Esophagus squamous epithelium (tissue), 5 donors: ENCODE measurements at places on chromosomes 6 and 20. TPM values are rescaled to one million over a fixed set of nuclear protein-coding genes. Genes with fewer than 3 reads are reported as not detected.

HEY2 gene
- 1.3 TPM for total RNA-seq

SLC22A7 gene
- total RNA-seq: not detected

- DNase-seq: no peak
- no peak overlapping the region for H3K27ac ChIP-seq
- H3K36me3 ChIP-seq: peaks cover 5% of the 10 kb centered on the region
- peaks cover 21% of the 10 kb centered on the region for H3K4me1 ChIP-seq
These were observed 59.5 kb downstream of the PLEKHG1 start for GRCh38 chr6:150659046-150659763.

GRCh38 chr6:154457046-154457713 is 53.3 kb downstream of the CNKSR3 start:
- peak overlapping the region; percentile 54 for H3K27ac ChIP-seq
- no peaks in the 10 kb centered on the region for H3K4me1 ChIP-seq
- H3K4me3 ChIP-seq: no peak overlapping the region
- no peaks in the 10 kb centered on the region for H3K27me3 ChIP-seq
- no peaks in the 10 kb centered on the region for H3K36me3 ChIP-seq
- DNase-seq: no peak

- peaks cover 48% of the 10 kb centered on the region for H3K4me1 ChIP-seq
- H3K27ac ChIP-seq: peak overlapping the region; percentile 97
- peak overlapping the region; percentile 94 for H3K4me3 ChIP-seq
- DNase-seq: no peak
- no peaks in the 10 kb centered on the region for H3K27me3 ChIP-seq
These were observed 1.9 kb downstream of the NCOA7 start for GRCh38 chr6:125792680-125793079.

DNA sequence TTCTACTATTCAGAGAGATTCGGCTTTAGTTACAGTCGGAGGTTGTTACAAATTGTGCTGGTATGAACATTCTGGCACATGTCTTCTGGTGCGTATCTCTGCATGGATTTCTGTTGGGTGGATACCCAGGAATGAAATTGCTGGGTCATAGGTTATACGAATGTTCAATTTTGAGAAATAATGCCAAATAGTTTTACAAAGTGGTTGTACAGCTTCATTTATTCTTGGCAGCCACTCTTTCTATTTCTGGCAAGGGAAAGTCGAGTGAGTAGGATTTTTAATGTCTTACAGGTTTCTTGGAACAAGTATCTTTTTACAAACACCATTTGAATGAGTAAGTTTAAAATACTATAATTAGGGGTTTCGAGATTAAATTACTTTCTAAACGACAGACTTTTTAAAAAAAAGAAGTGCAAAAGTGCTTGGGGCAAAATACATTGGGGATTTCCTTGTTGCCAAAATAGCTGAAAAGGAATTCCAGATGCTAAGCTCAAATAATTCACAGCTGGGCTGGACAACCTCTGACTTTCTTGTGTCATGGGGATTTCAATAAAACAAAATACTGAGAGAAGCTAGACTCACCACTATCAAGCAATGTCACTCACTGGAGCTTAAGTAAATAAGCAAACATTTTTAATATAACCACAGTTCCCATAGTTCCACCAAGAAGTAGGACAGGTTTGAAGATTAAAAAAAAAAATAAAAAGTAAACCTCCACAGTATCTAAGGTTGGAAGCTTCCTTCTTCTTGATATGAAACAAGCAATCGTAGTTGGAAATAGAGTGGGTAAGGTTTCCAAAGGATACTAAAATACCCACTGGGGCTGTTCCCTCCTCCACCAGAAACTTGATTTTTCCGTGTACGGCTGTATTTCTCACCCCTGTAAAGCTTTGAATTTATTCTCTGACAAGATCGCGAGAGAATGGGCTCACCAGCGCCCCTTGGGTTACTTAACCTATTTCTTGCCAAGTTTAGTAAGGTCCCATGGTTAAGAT is 21.6 kb upstream of the GFOD1 start:
- H3K27ac ChIP-seq: peak overlapping the region; percentile 64
- peaks cover 51% of the 10 kb centered on the region for H3K4me1 ChIP-seq
- H3K36me3 ChIP-seq: no peaks in the 10 kb centered on the region
- H3K4me3 ChIP-seq: no peak overlapping the region

- DNase-seq: no peak
- no peak overlapping the region for H3K27ac ChIP-seq
- no peaks in the 10 kb centered on the region for H3K4me1 ChIP-seq
- no peaks in the 10 kb centered on the region for H3K27me3 ChIP-seq
- H3K4me3 ChIP-seq: no peak overlapping the region
These were observed 516.7 kb downstream of the C6orf118 start for GRCh38 chr6:164792666-164793065.

- H3K27ac ChIP-seq: no peak overlapping the region
- H3K36me3 ChIP-seq: no peaks in the 10 kb centered on the region
- H3K4me1 ChIP-seq: peaks cover 30% of the 10 kb centered on the region
- no peak for DNase-seq
- no peak overlapping the region for H3K4me3 ChIP-seq
These were observed 8.3 kb downstream of the PI16 start for GRCh38 chr6:36962874-36963273.

GRCh38 chr6:28810659-28811053 is 113.1 kb downstream of the TRIM27 start:
- no peaks in the 10 kb centered on the region for H3K4me1 ChIP-seq
- DNase-seq: no peak
- no peaks in the 10 kb centered on the region for H3K36me3 ChIP-seq
- H3K27ac ChIP-seq: no peak overlapping the region
